ENCODE measurements at places on chromosomes 6 and 20. TPM values are rescaled to one million over a fixed set of nuclear protein-coding genes. Genes with fewer than 3 reads are reported as not detected.

The CALHM5 gene
- total RNA-seq = 12.0 TPM

The CLPSL1 gene
- not detected for total RNA-seq

The AIF1 gene
- 63.6 TPM for total RNA-seq

The RHAG gene
- not detected for total RNA-seq

The DOK5 gene
- total RNA-seq = 6.7 TPM
